Stimulated activated CD4-positive, alpha-beta T cell treated with anti-CD3 and anti-CD28 coated beads, Interleukin-1b, Interleukin-23, amount 100 ng/mL, for 1 hour (primary cell): ENCODE measurements at places on chromosomes 3 and 15.

DNA sequence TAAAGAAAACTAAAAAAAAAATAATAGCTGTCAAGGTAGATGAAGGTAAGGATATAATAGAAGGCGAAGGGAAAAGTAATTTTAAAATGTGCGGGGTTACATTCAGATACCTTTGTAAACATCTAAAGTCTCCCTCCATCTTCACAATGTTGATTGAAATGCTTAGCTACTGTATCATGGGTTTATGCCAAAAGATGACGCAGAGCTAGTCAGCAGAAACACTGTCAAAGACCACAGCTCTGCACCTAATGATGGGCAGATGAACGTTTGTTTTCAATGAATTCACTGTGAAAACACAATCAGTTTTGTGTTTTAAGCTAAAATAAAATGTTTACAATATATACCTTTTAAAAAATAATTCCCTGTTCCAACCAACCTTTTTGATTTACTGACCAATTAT is 61.2 kb downstream of the RFTN1 start:
- DNase-seq, result no peak

DNA sequence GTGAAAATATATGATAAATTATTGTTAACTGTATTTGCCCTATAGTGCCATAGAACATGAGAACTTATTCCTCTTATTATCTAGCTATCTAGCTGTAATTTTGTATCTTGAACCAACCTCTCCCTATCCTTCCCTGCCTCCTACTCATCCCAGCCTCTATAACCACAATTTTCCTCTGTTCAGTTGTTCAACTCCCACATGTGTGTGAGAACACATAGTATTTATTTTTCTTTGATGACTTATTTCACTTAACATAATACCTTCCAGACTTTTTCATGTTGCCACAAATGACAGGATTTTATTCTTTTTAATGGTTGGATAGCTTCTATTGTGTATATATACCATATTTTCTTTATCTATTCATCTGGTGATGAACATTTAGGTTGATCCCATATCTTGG is 85.4 kb upstream of the SUCLG2 start:
- no peak for DNase-seq

DNA sequence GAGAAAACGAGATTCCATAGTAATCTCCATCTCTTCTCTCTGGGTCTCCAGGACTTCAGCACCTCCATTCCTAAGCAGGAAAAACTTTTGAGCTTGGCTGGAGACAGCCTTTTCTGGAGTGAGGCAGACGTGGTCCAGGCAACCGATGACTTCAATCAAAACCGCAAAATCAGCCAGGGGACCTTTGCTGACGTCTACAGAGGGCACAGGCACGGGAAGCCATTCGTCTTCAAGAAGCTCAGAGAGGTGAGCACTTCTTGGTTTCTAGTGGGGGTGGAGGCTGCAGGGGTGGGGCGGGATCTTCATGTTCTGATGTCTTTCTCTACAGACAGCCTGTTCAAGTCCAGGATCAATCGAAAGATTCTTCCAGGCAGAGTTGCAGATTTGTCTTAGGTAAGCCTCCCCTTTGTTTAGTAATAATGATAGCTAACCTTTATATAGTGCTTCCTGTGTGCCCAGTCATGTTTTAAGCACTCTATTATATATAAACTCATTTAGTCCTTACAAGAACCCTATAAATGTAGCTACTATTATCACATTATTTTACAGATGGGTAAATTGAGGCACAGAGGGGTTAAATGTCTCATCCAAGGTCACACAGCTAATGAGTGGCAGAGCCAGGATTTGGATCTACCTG is 35.0 kb upstream of the TATDN2 start:
- DNase-seq, result no peak

GRCh38 chr3:140754936-140755335 is 77.1 kb downstream of the TRIM42 start:
- DNase-seq, result no peak

- no peak for DNase-seq
Observed at GRCh38 chr3:148100476-148100875, 597.2 kb upstream of the AGTR1 start.

DNA sequence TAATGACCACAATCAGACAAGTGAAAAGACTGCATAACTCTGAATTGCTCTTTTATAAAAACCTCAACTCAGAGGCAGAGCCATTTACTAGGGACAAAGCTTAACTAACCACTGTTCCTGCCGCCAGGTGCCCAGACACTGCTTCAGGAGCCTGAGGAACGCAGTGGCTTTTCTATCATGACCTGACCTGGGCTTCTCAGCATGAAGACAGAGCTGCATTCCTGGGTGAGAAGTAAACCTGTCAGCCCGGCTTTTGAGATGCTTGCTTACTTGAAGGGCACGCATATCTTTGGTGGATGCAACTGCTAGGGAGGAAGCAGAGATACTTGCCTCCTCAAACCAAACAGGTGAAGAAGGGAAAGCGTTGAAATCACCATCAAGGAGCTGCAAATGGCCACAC is 7.9 kb downstream of the LRRC31 start:
- DNase-seq, result no peak

DNA sequence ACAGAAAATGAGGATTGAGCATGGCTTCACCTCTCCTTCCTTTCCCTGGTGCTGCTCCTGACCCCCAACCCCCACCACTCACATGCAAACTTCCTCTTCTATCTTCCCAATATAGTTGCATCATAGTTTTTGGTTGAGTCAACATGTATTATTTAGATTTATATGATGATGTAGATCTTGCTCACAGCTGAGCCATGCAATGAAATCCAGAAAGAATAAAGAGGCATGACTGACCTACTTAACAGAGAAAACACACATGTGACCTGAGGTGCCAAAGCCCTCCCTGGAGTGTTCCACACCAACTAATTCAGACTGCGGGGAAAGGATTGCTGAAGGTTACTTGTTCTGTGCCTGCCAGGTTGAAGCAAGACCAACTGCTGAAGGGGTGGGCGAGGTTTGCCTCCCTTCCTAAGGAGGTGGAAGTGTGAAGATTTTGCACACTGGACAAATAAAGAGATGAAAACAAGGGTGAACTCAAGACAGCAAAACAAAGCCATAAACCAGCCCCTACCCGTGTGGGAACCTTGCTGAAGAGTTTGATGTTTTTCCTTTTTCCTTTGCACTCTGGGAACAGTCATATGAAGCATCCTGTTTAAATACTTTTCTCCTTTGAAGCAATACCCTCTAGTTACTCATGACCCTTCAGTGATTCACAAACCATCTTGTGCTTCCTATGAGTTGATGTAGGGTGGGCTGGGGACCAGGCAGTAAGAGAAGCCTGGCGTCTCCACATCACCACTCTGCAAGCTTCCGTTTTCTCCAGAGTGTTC is 155.2 kb upstream of the UBE2E1 start:
- no peak for DNase-seq

DNA sequence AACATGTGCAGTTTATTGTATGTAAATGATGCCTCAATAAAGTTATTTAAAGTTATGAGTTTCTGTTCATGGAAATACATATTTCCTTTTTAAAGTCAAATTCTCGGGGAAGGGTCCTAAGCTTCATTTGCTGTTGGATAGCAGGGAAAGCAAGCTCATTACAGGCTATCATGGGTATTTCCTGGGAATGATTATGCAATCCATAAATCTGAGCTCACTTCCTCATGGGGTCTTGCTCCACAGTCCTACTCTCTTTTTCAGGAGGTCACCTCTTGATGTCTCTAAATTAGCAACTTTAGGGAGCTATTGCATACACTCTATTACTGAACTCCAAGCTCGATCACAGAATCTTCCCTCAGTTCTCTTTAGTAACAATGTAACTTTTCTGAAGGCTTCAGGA is 69.9 kb upstream of the TP63 start:
- no peak for DNase-seq

DNA sequence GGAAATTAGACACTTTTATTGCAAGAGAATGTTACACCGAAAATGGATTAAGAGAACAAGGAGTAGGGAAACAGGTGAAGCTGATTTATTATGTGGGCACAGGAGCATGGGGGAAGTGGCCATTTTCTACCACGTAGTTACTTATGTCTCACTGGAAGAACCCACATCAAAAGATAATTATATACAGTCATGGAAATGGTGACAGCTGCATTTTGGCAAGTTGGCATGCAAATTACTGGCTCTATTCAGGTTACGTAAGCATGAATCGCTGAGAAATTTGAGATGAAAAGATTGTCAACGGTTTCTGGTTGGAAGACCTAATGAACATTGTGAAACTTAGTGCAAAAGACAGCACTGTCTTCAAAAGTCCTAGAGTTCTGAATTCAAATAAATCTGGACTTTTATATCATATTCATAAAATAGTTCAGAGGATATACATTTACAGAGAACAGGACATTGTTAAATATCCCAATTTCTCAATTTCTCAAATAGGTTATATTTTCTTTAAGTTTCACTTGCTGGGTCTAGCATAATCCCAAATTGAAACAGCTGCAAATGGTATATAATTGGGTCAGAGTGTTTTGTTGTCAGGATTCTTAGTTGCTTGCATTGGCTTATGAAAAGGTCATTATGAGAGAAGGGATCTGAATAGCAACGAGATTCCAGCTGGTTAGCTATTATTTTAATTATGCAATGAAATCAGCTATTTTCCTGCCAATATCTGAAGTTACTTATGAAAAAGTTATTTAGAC is 567.8 kb downstream of the ZPLD1 start:
- DNase-seq, result no peak

GRCh38 chr3:45387636-45388348 is 584 bp upstream of the LARS2 start:
- DNase-seq, result no peak
